ENCODE measurements at places on chromosomes 11 and 22.

DNA sequence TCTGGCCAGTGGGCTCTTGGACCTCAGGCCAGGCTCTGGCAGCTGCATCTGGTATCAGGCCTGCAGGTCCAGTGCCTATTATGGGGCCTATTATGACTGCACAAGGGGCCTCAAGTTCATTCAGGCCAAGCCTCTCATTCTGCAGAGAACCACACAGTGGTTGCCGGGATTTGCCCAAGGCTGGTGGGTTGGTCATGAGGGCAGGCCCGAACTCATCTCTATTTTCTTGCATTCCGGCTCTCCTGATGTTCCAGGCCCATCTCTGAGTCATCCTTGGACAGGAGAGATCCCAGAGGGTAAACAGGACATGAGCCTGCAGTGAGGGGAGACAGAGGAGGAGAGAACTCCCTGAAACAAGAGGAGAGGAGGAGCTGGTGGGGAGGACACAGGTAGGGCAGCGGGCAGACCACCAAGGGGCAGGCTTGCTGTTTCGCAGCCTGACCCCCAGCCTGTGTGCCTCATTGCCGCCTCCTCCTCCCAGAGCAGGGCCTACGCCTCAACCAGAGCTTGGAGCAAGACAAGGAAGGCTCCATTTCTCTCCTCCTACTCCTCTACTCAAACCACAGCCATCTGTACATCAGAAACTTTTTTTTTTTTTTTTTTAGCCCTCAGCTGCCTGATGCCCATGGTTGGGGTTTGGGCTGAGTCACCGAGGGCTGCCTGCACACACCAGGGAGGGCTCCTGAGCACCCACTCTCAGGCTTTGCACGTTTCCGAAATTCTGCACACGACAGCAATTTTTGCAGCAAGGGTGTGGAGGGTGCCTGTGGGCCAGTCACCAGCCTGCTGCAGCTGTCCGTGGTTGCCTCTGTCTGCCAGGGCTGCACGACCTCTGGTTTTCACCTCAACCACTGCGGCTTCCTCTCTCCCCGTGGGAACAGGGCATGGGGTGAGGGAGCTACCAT lies 12.7 kb upstream of the TREH start:
- peak; percentile 42 for DNase-seq

DNA sequence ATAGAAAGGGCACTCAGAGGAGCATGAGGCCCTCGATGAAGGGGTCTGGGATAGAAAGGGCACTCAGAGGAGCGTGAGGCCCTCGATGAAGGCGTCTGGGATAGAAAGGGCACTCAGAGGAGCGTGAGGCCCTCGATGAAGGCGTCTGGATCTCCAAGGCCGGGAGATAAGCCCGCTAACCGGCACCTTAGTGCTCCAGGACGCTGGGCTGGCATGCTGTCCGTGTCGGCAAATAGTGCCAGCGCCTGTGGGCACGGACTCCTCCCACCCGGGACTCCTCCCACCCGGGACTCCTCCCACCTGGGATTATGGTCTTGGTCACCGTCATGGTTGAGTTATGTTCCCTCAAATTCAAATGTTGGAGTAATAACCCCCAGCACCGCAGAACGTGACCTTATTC lies 725.3 kb downstream of the BRD1 start:
- no peak for DNase-seq

DNA sequence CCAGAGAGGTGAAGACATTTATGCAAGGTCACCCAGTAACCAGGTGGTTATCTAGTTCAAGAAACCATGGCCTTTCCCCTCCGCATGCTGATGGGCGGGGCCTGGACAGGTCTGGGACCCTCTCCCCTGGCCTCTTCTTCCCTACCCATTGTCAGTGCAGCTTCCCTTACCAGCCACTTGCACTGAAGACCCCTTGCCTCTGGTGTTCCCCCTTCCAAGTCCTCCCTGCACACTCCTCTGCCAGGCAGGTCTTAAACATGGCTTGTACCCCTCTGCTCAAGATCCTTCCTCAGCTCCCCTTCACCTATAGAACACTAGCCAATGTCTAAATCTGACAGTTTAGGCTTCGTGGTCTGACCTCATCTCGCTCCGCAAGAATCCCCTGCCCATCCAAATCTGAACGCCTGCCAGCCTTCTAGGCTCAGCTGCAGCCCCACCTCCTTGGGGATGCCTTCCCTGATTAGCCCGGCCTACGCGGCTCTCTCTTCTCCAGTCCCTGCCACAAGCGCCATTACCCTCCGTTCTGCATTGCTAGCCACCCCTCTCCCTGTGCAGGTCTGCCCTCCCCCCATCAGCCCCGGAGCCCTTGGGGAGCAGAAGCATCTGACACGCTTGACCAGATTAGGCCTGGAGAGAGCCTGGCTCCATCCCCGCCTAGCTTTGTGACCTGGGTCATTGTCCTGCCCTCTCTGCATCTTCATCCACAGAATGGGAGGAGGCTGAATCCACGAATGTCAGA lies 213.8 kb downstream of the DSCAML1 start:
- no peak for DNase-seq

- DNase-seq = no peak
Measured at GRCh38 chr11:763073-763463, 14.2 kb downstream of the GATD1 start.

- peak; percentile 28 for DNase-seq
Measured at GRCh38 chr11:72831521-72832300, 17.5 kb downstream of the ATG16L2 start.

DNA sequence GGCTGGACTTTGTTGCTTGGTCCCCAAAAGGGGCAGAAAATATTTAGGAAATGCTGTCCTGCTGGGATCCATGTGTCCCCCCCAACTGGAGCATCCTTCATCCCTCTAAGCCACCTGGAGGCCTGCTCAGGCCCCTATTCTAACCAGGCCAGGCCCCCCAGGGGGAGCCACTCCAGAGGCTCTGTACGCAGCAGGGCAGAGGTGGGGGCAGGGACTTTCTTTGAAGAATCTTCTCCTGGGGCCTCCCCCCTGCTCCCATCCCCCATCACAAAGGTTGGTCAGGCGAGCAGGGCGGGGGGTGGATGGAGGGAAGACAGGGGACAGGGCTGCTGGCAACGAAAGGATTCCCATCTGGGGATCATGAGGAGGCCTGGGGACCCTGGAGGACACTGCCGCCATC lies 170.8 kb downstream of the MN1 start:
- DNase-seq = no peak

GRCh38 chr22:24423519-24424000 lies 3.8 kb upstream of the ADORA2A start:
- DNase-seq = peak; percentile 54

GRCh38 chr11:16815047-16815767 lies 76.8 kb downstream of the C11orf58 start:
- DNase-seq = no peak

DNA sequence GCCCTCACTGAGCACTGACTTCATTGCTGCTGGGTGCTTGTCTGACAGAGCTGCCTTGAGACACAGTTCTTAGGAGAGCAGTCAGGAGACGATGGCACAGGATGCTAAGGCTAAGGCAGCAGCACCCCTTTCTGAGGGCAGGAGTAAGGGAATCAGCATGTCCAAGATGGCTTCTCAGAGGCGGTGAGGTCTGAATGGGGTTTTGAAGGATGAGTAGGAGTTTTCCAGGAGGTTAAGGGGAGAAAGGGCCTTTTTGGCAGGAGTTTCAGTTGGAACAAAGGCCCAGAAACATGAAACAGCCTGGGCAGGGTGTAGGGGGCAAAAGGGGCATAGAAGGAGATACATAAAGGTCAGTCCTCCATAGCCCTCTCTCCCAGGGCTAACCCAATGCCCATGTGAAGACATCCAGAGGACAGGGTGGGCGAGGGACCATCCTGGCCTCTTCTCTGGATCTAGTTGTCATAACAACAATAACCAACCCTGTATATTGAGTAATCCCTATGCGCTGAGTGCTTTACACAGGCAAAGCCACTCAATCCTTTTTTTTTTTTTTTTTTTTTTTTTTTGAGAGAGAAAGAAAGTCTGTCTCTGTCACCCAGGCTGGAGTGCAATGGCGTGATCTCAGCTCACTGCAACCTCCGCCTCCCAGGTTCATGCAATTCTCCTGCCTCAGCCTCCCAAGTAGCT lies 19.0 kb downstream of the CYTH4 start:
- no peak for DNase-seq

GRCh38 chr11:12539572-12539971 lies 134.6 kb upstream of the TEAD1 start:
- no peak for DNase-seq

GRCh38 chr11:31656051-31656450 lies 146.5 kb downstream of the ELP4 start:
- DNase-seq = no peak

DNA sequence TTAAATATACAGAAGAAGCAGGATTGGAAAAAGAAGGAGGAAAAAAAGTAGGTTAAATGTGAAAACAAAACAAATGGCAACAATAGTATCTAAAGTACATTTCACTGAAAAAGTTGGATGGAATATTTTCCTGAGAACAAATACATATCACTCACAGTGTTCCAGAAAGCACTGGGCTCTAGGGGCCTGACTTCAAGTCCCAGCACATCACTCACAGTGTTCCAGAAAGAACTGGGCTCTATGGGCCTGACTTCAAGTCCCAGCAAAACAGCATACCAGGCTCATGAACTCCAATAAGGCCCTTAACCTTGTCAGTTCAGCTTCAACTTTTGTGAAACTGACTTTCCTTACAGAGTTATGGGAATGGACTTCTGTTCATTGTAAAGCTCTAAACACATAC lies 46.0 kb upstream of the CCDC34 start:
- DNase-seq = no peak

DNA sequence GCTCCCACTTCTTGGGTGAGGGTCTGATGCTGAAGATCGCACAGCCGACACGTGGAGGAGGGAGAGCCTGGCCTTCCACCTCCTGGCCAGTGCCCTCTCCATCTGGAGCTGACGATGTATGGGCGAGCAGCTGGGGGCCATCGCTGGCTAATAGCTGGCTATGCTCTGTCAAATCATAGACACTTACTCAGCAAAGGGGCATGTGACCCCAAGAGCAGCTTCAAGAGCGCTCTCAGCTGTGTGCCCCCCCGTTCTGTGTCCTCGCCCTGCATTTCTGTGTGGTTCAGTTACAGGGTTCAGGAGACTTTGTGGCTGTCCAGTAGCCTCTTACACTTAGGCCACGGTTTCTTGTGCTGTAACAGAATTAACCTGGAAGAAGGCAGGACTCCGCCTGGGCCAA lies 26.4 kb downstream of the FBLN1 start:
- DNase-seq = no peak

DNA sequence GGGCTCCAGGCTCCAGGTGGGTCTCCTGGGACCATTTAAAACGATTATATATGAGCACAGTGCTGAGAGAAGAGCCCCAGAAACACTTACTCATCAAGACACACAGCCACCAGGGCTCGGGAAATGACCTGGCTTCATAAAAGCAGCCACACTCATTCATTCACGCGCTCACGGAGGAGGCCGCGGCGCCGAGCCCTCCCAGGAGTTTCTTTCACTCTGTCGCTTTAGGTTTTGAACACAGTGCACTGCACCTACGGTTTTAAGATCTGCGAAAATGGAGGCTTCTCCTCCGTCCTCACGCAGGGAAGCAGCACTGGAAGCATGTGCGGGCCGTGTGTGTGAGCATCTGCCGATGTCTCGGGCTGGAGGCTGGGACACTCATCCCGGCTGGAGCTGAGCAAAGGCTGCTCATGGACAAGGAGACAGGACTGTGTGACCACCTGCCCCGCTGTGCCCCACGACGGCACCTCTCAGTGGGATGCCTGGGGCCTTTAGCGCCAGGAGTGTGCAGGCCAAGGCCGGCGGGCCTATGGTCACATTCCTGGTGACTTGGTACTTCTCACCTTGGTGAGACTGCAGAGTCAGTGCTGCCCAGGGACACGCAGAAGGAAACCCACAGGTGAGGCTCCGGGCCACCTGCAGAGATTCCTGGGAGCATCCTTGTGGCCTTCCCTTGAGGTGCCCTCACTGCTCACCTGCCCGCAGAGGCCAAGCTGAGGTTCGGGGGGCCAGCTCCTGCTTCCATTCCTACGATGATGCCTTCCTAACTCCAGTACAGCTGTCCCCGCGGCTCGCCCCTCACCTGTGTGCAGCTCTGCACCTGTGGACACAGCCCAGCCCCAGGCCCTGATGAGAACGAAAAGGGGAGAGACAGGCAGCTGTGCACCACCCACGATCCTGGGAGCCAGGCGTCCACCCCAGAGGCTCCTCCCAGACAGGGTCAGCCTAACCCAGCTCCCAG lies 872.0 kb downstream of the BRD1 start:
- no peak for DNase-seq

GRCh38 chr11:6127881-6128280 lies 20.4 kb downstream of the OR56B4 start:
- no peak for DNase-seq

DNA sequence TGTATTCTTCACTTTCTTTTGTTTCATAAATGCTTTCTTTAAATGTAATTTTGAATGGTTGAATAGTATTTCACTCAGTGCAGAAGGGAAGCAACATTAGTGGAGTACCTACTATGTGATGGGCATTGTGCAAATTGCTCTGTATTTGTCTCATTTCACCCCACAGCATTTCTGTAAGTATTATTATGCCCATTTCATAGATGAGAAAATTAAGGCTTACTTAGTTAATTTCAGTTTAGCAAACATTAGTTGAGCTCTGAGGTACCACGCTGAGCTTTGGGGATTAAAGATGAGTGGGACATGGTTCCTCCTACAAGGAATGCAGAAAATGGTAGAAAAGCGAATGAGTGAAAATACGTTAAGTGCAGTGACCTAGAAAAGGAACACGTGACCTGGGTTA lies 58.1 kb downstream of the SWAP70 start:
- no peak for DNase-seq

DNA sequence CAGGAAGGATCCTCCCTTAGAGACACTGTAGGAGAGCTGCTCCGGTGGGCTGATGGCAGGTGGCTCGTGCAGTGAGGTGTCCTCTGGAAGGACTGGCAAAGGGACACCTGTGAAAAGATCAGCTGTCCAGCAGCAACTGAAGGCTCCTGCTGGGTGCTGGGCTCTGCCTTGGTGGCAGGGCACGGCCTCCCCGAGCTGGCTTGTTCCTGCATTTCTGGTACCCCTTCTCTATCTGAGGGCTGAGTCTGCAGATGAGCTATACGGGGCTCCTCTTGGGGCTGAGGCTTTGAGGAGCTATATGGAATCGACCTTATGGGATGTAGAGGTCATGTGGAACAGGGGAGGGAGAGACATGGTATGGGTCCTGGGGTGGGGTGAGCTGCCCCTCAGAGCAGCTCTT lies 875.8 kb downstream of the BRD1 start:
- no peak for DNase-seq

GRCh38 chr22:48567213-48567975 lies 1260.3 kb downstream of the BRD1 start:
- DNase-seq = no peak

DNA sequence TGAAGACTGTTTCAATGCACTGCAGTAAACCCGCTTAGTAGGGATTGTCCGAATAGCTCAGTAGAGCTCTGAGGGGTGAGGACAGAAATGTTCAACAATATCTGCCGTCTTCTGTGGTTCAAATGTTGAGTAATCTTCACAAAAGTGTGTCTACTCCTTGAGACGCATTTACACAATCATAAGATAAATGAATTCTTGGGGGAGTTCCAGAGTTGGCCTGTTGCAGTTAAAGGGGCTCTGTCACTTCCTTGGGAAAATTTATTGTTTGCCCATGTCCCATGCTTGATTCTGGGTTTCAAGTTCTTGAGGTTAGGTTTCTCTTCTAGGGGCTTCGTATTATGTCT lies 614 bp downstream of the ANO3 start:
- no peak for DNase-seq

- no peak for DNase-seq
Measured at GRCh38 chr11:22449441-22449840, 111.3 kb downstream of the SLC17A6 start.

GRCh38 chr11:126444072-126444471 lies 88.6 kb downstream of the ST3GAL4 start:
- DNase-seq = no peak

- no peak for DNase-seq
Measured at GRCh38 chr22:46239261-46240048, 10.6 kb downstream of the CDPF1 start.

GRCh38 chr11:32870676-32871075 lies 21.9 kb upstream of the QSER1 start:
- no peak for DNase-seq
